ENCODE measurements at places on chromosomes 11 and 22.

- no peak for DNase-seq
Observed at GRCh38 chr11:67534070-67534679, 10.9 kb upstream of the CABP2 start.

- no peak for DNase-seq
Observed at GRCh38 chr11:125171974-125172373, 7.4 kb downstream of the PKNOX2 start.

- DNase-seq = no peak
Observed at GRCh38 chr11:119739975-119740374, 11.0 kb upstream of the NECTIN1 start.

DNA sequence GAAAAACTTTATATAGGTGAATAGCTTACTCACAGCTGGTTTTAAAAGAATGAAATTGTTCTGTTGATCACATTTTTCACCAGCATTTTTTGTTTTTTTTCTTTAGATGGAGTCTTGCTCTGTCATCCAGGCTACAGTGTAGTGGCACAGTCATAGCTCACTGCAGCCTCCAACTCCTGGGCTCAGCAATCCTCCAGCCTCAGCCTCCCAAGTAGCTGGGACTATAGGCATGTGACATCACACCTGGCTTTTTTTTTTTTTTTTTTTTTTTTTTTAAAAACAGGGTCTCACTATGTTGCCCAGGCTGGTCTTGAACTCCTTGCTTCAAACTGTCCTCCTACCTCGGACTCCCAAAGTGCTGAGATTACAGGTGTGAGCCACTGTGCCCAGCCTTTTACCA is 3.6 kb downstream of the PACS1 start:
- DNase-seq = no peak

GRCh38 chr11:19715373-19715772 is 2.7 kb downstream of the NAV2 start:
- no peak for DNase-seq

GRCh38 chr22:38940811-38941384 is 16.5 kb upstream of the APOBEC3A start:
- no peak for DNase-seq

GRCh38 chr11:62999649-63000048 is 14.9 kb upstream of the SLC22A6 start:
- no peak for DNase-seq

DNA sequence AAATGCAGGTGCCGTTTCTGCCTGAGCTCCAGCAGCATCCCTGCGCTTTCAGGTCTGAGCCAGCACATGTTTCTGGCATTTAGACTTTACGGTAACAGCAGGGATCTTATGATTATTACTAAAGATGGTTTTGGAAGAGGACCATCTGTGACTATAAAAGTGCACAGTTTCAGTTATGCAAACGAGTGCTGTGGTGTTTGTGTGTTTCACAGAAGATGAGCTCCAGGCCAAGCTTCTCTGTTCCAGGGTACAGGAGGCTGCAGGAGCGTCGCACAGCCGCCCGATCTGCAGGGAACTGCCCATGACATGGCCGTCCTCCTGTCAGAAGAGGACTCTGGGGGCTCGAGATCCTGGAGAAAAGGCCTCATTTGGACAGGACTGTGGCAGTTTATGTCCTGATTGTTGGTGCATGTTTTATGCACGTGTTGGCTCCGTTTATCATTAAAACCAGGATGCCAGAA is 297.3 kb downstream of the TBC1D22A start:
- DNase-seq = no peak

- DNase-seq = no peak
Observed at GRCh38 chr22:43498856-43499253, 87.0 kb downstream of the MPPED1 start.

DNA sequence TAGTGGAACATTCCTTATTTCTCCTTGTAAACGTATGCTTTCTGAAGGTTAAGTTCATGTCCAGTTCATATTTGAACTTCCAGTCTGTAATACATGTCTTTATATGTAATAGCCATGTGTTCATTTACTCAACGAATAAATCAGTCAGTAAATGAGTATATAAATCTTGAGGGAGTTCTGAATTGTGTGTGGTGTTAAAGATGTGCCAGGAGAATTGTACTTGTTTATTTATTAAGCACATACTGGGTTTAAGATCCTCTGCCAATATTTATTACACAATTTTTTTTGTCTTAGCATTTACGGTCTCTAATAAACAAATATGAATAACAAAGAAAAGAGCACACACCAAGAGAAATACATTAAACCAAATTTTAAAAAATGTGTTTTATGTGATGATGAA is 26.5 kb upstream of the CLMP start:
- DNase-seq = no peak

DNA sequence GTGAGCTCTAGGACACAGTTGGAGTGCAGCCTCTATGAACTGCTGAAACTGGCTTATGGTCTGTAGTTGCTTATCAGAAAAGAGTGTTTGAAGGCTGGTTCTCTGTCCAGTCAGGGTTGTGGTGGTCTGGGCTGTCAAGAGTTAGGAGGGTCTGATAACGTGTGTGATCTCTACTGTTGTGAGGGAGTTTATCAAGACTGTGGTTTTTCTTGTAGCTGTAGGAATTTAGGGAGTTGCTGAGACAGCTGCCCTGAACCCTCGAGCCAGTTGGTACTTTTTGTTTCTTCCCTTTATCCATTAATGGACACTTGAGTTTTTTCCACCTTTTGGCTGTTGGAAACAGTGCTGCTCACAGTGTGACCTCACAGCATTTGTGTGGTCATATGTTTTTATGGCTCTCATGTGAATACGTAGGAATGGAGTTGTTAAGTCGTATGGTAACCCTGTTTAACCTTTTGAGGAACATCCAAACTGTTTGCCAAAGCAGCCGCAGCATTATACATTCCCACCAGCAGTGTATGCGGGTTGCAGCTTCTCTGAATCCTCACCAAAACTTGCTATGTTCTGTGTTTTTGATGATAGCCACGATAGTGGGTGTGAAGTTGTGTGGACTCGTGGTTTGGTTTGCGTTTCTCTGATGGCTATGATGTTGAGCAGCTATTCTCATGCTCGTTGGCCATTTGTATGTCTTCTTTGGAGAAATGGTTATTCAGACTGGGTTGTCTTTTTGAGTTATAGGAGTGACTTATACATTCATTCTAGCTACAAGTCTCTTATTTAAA is 20.9 kb upstream of the DGCR8 start:
- no peak for DNase-seq

DNA sequence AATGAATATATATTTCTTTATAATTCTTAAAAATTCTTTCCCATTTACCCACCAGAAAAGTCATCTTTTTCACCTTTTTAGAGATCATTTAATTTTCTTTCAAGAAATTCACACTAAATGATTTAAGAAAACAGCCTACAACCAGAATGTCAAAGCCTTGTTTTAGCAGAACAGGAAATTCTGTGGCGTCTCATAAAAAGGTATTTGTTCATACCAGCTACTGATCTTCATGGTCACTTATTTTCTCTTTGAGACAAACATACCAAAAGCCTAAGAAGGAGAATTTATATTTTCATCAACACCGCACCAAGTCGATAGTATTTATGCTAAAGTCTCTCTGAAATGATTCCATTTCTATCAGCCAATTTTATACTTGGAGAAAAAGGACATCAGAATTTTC is 105.3 kb downstream of the ETS1 start:
- no peak for DNase-seq

GRCh38 chr22:31538815-31539214 is 42.5 kb downstream of the SFI1 start:
- no peak for DNase-seq

GRCh38 chr11:61369372-61370348 is 7.5 kb downstream of the TMEM138 start:
- DNase-seq = no peak

DNA sequence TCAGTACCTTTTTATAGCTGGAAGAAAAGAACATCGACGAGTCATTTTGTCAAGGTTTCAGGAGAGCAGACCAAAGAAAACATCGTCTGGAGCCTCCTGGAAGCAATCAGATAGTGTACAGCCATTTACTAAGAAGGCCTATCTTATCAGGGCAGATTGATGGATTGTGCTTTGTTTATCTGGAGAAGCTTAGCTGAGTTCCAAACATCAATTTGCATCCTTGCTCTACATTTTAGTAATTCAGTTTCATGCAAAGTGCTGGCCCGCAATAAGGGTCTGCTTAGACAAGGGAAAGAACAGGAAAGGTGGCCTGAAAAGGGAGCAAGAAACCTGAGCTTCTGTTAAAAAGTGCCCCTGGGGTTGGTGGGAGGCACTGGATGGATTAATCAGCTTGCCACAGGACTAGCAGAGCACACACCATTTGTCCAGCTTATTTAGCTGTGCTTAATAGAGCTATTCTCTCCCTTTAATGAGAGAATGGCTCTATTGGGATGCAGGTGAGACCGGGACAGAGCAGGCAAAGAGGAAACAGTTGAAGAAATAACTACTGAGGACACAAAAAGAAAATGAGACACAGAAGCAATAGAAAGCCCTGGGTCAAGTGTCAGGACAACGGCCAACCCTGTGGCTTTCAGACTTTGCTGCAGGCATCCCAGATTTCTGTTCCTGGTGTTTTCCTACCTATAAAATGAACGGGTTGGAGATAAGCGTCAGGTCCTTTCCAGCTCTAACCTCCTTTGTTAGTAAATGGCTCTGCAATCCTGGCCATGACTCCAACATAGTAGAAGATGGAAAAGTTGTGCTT is 122.1 kb upstream of the TTC12 start:
- DNase-seq = no peak

DNA sequence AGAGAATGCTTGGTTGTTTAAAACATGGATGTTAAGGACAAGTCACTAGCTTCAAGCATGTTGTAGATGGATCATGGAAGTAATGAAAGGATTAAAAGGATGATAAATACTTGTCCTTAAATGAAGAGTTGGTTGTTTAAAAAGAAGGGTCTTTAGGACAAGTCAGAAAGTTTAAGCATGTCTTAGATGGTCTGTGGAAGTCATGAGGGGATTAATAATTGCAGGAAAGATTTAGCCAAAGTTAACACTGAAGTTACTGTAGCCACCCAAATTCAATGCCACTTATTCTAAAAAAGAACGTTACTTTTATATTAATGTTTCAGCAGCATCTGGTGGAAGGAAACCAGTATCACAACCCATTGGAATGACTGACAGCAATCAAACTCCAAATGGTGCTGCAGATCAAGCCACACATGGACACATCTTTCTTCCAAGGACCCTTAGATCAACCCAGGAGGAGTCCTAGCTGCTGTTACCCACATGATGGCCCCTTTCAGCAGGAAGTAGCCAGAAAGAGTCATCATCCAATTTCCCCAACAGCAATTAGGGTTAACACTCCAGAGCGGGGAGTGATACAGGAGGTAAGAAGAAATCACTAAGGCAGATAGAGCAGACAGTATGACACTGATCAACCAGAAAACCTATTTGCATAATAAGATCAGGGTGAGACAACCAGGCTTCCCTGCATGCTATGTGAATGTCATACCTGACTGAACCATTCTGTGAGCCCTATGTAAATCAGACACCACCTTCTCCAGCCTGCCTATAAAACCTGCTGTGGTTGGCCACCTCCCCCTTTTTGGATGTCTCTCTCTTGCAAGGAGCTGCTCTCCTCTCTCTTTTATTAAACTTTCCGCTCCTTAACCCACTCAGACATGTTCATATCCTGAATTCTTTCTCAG is 88.4 kb upstream of the GNAZ start:
- no peak for DNase-seq

- DNase-seq = no peak
Observed at GRCh38 chr22:31281733-31282132, 10.6 kb downstream of the PIK3IP1 start.

All from mesothelial cell of epicardium (in vitro differentiated cells).